ENCODE measurements at places on chromosomes 3 and 15.
A peak's percentile ranks its signal among the peaks of the same experiment; 100 is the strongest.

- DNase-seq, result no peak
Measured at GRCh38 chr15:101394056-101394630, 95.4 kb downstream of the PCSK6 start.

DNA sequence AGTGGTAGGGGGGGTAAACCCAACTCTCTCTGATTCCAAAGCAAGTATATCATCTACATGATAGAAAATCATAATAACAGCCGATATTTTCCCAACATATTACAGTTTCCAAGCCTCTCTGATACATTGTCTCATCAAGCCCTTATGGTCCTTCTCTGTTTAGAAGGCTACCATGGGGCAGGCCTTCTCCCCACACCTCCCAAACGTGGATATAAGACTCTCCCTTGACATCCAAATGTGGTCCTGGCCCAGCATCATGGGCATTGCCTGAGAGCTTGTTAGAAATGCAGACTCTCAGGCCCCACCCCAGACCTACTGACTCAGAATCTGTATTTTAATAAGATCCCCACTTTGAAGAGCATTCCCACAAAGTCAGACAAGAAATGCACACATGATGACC is 17.7 kb upstream of the CCR9 start:
- no peak for DNase-seq

DNA sequence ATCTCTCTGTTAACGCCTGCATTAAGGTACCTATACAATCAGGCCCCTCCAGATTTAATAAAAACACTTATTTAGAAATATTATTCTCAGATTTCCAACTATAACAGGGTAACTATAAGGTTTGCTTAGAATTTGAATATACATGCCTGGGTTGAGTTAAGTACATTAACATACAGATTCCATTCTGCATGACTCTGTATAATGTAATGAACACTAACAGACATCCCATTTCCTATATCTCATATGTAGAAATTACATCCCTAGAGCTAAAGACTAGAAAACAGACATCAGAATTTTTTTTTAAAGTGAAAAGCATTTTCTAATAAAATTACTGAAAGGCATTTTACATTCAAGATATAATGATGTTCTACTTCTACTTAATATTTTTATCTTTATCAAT is 162.5 kb downstream of the MECOM start:
- no peak for DNase-seq

- no peak for DNase-seq
Measured at GRCh38 chr3:24793896-24794295, 299.2 kb upstream of the THRB start.

DNA sequence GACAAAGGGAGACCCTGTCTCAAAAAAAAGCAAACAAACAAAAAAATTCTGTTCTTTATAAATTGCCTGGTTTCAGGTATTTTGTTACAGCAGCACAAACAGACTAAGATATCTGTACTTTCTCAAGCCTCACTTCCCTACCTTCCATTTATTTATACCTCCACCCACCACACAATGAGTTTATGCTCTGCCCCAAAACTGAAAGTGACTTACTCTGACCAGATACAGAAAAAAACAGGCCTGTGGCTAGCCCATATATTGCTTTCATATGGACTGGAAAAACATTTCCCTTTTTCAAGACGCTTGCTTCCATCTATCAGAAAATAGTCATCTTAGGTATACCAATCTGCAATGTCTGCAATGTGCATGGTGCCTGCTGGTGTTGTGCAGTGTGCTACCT is 8.7 kb upstream of the GPD1L start:
- no peak for DNase-seq

- DNase-seq, result no peak
Measured at GRCh38 chr15:100236981-100237720, 104.6 kb downstream of the ADAMTS17 start.

GRCh38 chr3:71722693-71723092 is 2.5 kb downstream of the EIF4E3 start:
- DNase-seq, result no peak

- no peak for DNase-seq
Measured at GRCh38 chr3:13391308-13391707, 28.8 kb downstream of the NUP210 start.

- DNase-seq, result no peak
Measured at GRCh38 chr3:55724407-55724784, 237.3 kb upstream of the WNT5A start.

- no peak for DNase-seq
Measured at GRCh38 chr3:15606434-15606891, 4.9 kb downstream of the BTD start.

DNA sequence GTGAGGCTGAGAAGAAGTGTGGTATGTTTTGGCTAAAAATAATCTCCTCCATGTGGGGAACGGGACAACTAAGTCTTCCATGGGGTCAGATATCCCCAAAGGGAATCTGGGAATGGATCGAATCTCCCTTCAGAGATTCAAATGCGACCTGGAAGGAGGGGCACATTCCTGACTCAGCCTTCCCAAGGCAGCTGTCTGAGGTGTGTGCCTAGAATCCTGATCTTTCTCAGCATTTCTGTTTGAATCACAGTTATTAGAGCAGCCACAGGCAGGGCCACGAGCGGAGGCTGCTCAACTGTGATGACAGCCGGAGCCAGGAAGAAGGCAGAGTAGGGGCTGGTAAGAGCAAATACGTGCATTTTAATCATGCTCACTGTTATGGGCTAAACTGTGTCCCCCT is 135.1 kb downstream of the ADAMTS17 start:
- no peak for DNase-seq

- DNase-seq, result no peak
Measured at GRCh38 chr15:93566762-93567161, 477.8 kb upstream of the RGMA start.

DNA sequence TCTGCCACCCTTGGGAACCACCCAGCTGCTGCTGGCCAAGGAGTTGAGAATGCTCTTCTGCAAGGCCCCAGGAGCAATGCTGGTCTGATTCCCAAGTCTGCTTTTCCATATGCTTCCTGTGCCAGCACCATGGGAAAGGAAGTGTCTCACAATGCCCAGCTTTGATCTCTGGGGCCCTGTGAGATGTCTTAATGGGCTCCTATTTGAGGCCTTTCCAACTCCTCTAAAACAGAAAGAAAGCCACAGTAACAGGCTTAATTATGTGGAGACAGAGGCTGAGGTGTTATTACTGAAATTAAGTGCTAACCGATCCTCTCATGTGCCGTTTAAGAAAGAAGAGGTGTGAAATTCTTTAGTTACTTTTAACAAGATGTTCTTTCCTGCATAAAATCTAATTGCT is 4.5 kb downstream of the EOGT start:
- DNase-seq, result no peak

- no peak for DNase-seq
Measured at GRCh38 chr3:155270485-155271342, 22.8 kb downstream of the STRIT1 start.

GRCh38 chr3:69033470-69033869 is 18.7 kb downstream of the TMF1 start:
- no peak for DNase-seq

- DNase-seq, result no peak
Measured at GRCh38 chr3:98531622-98532274, at the start of gene GPR15. Gene GPR15 (plus strand): TSS chr3:98531978. CDS start chr3:98532034, 56 bp downstream.

- DNase-seq, result peak; percentile 50
Measured at GRCh38 chr15:70284438-70285214, 186.9 kb upstream of the TLE3 start.

- DNase-seq, result no peak
Measured at GRCh38 chr15:77494964-77495363, 74.3 kb downstream of the HMG20A start.

DNA sequence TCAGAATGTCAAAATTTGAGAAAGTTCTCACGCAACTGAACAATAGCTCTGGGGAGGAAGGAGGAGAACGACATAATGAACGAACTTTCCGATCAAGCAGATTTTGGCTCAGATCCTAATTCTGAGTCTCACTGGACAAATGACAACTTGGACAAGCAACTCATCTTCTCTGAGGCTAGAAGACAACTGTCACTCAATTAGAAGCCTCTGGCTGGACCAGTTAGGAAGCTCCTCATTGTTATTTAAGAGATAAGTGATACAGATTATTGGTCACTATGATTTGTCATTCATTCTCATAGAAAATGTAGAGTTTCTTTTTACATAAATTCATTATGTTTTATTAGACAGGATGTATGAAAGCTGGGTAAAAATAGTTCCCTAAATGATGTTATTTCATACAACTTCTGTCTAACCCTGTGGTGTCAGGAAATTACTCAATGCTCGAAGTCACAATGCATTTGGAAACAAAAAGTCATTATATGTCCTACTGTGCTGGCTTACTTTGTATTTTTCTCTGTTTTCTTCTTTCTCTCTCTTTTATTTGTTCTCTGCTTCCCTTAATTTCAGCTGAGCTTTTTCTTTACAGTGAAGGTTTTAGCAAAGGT is 11.0 kb upstream of the C3orf49 start:
- DNase-seq, result peak; percentile 19

DNA sequence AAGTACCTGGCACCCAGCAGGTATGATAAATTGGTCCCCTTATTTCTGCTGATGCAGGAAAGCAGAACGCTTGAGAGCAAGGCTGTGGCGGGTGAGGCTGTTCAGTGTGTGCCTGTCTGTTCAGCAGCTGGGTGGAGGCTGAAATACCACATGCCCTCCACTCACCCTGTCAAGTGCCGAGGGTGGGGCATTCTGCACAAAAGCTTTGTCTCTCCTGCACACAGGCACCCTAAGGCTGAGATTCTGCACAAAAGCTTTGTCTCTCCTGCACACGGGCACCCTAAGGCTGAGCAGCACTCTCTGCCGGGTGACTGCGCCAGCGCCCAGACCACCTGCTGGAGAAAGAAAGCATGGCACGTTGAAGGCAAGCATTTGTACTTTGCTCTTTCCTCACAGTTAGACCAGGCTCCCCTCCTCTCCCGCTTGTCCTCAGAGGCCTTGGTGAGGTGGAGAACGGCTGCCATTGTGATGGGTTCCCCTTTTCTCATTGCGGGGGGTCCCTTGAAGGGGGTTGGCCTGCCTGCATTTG is 97.5 kb downstream of the BDH1 start:
- DNase-seq, result no peak

All from globus pallidus (tissue), 1 donor.